ENCODE measurements at places on chromosomes 3 and 15. TPM values are rescaled to one million over a fixed set of nuclear protein-coding genes. Genes with fewer than 3 reads are reported as not detected.

The CDHR4 gene
- not detected for total RNA-seq

The SLC7A14 gene
- not detected for total RNA-seq

The FBXL22 gene
- total RNA-seq = 0.43 TPM

The RTP4 gene
- not detected for total RNA-seq

The TUSC7 gene
- total RNA-seq = not detected

The LRRIQ4 gene
- not detected for total RNA-seq

The GREM1 gene
- total RNA-seq = not detected

DNA sequence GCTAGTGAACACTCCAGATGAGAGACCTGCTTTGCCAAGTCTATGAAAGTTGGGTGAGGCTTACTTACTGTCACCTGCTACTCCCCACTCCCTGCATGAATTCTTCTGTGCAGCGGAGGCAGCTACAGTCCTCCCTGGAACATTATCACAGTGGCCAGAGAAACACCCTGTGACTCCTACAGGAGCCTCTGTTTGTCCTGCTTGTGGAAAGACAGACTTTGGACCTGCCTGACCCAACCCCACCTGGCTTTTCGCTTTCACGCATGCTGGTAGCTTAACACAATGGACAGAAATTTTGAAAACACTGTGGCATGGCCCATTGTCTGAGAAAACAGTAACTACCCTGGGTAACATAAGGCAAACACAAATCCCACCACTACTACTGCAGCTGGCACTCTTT, 1565.5 kb upstream of the CADM2 start:
- no peak for DNase-seq
- H3K4me3 ChIP-seq = no peak overlapping the region
- no peaks in the 10 kb centered on the region for H3K27me3 ChIP-seq
- no peaks in the 10 kb centered on the region for H3K4me1 ChIP-seq
- no peaks in the 10 kb centered on the region for H3K36me3 ChIP-seq
- no peak overlapping the region for H3K27ac ChIP-seq

- no peaks in the 10 kb centered on the region for H3K27me3 ChIP-seq
- H3K4me1 ChIP-seq = no peaks in the 10 kb centered on the region
- H3K36me3 ChIP-seq = no peaks in the 10 kb centered on the region
- peak overlapping the region; percentile 59 for H3K27ac ChIP-seq
Observed at GRCh38 chr3:65169961-65170360, 482.2 kb upstream of the ADAMTS9 start.

- peaks cover 38% of the 10 kb centered on the region for H3K4me1 ChIP-seq
- no peaks in the 10 kb centered on the region for H3K27me3 ChIP-seq
- no peak for DNase-seq
- no peaks in the 10 kb centered on the region for H3K36me3 ChIP-seq
Observed at GRCh38 chr15:71781179-71781964, 29.0 kb upstream of the NR2E3 start.

GRCh38 chr3:194702545-194702944, 16.9 kb downstream of the FAM43A start:
- no peak overlapping the region for H3K27ac ChIP-seq
- no peaks in the 10 kb centered on the region for H3K27me3 ChIP-seq
- H3K4me3 ChIP-seq = no peak overlapping the region
- no peaks in the 10 kb centered on the region for H3K36me3 ChIP-seq
- no peak for DNase-seq

DNA sequence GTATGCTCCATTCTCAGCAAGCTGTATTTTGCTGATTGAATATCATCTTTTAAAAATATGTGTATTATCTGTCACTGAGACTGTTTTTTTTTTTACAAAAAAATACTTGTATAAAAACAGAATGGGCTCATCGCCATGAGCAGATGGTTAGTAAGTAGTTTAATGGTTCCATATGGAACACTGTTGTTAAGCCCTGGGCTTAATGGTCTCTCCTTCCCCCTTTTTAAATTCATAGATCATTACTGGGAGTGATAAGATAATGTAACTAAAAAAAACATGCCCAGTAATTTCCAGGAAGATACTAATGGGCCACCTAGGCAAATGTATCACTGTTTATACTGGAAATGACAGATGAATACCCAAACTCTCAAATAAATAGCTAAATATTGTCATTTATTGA, 95.3 kb upstream of the TPRG1 start:
- H3K4me1 ChIP-seq = no peaks in the 10 kb centered on the region
- H3K36me3 ChIP-seq = no peaks in the 10 kb centered on the region

DNA sequence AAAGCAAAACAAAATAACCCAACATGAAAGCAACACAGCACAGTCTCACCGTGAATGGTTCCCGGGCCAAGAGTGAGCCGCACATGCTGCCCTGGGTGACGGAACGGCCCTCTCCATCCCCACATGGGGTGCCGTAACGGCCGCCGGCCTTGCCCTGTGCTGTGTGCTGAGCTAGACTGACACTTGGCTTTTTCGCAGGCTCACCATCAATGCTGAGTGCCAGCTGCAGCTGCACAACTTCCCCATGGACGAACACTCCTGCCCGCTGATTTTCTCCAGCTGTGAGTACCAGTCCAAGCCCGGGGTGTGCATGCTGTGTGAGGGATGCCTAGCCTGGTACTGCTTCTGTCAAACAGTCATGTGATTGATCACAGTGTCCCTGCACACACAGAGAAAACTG, 357.6 kb downstream of the GABRG3 start:
- no peak for DNase-seq
- no peaks in the 10 kb centered on the region for H3K4me1 ChIP-seq
- no peak overlapping the region for H3K27ac ChIP-seq
- no peak overlapping the region for H3K4me3 ChIP-seq
